Stimulated activated CD8-positive, alpha-beta memory T cell treated with anti-CD3 and anti-CD28 coated beads, Interleukin-7, amount 100 ng/mL, for 1 hour (primary cell): ENCODE measurements at places on chromosomes 2 and 18.

DNA sequence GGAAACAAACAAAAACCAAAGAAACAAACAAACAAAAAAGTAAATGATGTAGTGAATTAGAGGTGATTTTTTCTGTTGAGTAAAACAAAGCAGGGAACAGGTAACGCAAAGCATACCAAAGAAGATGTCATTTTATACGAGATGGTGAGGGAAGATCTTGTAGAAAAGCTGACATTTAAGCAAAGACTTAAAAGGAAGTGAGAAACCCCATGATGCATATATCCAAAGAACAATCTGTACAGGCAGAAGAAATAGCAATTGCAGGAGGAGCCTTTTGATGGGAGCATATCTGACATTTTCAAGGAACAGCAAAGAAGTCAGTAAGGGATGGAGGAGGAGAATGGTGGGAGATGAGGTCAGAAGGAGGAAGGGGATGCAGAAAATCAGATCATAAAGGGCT lies 63.0 kb downstream of the KIDINS220 start:
- no peak for DNase-seq

DNA sequence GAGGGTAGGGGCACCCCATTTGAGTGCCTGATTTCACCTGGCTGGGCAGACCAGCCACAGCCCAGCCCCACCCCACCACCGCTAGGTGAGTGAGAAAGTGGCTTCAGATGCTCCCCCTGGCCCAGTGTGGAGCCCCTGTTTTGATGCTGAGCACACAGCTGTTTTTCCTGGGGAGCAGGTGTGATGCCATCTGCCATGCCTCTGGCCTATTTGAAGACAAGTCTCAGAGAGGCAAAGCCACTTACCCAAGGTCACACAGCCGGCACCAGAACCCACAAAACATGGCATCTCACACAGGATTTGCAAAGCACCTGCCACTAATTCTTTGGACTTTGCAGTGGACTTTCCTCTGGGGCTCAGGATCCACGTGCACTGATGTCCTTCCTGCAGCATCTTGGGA lies 131.3 kb downstream of the INHBB start:
- DNase-seq = no peak

DNA sequence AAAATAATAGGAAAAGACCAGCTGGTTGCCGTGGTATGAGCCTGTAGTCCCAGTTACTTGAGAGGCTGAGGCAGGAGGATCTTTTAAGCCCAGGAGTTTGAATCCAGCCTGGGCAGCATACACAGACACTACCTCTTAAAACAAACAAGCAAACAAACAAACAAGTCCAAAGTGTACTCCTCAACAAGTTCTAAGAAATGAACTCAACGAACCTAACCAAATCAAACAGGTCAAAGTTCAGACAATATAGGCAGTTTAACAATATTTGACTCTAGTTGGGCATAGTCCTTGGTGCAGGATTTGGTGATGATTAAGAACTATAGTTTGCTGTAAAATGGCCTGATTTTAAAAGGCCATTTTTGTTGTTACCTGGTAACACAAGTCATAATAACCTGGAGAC lies 41.9 kb upstream of the RHOB start:
- DNase-seq = no peak

GRCh38 chr18:32048507-32049091 lies 30.0 kb downstream of the RNF125 start:
- DNase-seq = no peak

- no peak for DNase-seq
Observed at GRCh38 chr2:162254236-162254871, 11.1 kb upstream of the FAP start.

DNA sequence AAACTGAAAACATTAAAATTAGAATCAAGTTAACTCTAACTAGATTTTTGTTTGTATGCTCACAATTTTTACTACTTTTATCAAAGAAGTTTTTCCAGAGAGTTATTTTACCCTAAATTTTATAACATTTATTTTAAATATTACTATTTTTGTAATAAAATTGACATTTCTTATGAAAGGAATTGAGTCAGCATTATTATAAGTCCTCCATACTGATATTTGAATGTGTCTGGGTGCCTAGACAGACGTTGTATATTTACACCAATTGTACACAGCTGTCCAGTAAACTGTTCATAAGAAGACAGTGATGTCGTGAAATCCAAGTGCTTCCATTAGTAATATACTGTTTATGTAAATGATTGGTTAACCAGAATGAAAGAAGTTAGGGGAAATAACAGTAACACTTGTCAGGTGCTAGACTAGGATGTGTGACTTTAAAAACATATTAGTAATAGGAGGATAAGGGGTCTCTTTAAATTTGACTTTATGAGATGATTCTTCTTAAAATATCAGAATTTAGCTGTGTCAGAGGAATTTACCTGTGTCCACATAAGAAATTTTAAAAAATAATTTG lies 73.7 kb downstream of the TANK start:
- no peak for DNase-seq

- DNase-seq = no peak
Observed at GRCh38 chr18:55920063-55920462, 332.1 kb upstream of the TCF4 start.

DNA sequence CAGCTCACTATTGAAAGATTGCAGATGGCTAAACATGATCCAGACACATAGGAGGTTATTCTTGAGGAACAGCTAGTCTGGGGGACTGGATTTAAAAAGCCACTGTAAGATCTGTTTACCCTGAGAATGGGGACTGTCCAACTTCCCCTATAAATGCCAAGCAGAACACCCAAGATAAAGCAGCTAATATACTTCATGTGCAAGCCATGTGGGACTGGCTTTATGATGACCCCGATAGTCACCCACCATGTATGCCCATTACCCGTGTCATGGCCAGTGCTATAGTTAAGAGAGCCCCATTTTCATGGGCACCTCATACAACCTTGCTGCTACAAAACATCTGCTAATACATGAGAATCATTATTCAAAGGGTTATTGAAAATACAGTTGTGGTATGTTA lies 16.0 kb downstream of the YPEL5 start:
- no peak for DNase-seq

DNA sequence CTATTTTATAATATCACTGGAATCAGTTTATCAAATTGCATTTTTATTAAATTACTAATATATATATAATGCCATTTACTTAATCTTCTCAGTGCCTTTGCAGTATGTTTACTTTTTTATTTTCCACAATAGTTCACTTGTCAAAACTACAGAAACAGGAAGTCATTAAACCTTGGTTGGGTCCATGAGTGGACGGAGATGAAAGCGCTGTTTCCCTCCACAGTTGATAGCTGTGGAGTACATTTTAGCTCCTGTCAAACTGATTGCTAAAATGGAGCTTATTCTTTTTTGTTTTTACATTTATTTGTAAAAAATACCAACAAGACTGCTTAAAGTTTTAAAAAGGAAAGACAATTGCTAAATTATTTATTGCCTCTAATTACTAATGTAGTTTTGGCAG lies 19.2 kb downstream of the MFF start:
- no peak for DNase-seq

GRCh38 chr2:3051266-3051665 lies 326.4 kb downstream of the EIPR1 start:
- DNase-seq = no peak

- no peak for DNase-seq
Observed at GRCh38 chr18:41391616-41392595, 563.1 kb upstream of the PIK3C3 start.

- DNase-seq = no peak
Observed at GRCh38 chr2:21231985-21232384, 108.2 kb downstream of the TDRD15 start.

GRCh38 chr2:28406276-28407096 lies 13.8 kb downstream of the FOSL2 start:
- peak; percentile 33 for DNase-seq

GRCh38 chr2:200354833-200355751 lies 48.6 kb downstream of the SPATS2L start:
- no peak for DNase-seq

DNA sequence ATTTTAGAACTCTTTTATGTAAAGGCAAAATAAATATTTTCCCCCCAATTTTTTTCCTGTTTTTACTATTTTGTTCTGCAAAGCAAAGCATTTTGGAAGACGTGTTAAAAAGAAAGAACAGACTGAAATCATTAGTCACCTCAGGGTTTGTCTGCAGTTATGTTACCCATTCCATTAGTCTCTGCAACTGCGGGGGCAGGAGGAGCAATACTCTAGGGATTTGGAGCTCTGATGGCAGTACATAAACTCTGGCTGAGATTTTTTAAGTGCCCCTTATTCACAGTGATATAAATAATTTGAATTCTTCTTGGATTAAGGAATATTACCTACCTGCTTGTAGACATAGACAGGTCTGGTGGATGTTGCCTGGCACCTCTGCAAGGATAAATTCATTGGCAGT lies 88.0 kb upstream of the CELF4 start:
- DNase-seq = no peak

DNA sequence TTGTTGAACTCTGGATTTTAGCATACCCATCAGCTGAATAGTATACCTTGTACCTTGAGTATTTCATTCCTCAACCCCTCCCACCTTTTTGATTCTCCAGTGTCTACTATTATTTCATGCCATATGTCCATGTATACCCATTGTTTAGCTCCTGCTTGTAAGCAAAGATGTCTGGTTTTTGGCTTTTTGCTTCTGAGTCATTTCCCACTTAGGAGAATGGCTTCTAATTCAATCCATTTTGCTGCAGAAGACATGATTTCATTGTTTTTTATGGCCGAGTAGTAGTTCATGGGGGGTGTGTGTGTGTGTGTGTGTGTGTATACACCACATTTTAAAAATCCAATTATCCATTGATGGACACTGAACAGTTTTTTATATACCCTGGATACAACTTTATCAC lies 24.3 kb upstream of the MOCOS start:
- no peak for DNase-seq

GRCh38 chr2:143852759-143853158 lies 667.2 kb downstream of the ZEB2 start:
- no peak for DNase-seq

DNA sequence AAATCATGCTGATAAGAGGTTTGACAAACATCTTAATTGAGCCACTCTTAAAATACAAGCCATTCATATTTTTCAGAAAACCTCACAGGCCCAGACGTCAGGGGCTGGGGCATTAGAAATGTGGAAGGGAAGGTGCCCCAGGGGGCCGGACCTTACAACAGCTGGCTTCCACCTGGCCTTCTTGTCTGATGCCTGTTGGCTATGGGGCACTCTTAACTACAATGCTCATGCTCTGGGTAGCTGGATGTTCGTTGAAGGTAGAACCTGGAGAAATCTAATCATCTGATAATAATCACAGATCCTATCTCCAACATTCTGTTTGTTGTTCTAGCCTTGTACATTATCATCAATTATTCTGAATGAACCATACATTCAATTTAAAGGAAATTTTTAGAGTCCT lies 156.9 kb upstream of the SOX11 start:
- no peak for DNase-seq

DNA sequence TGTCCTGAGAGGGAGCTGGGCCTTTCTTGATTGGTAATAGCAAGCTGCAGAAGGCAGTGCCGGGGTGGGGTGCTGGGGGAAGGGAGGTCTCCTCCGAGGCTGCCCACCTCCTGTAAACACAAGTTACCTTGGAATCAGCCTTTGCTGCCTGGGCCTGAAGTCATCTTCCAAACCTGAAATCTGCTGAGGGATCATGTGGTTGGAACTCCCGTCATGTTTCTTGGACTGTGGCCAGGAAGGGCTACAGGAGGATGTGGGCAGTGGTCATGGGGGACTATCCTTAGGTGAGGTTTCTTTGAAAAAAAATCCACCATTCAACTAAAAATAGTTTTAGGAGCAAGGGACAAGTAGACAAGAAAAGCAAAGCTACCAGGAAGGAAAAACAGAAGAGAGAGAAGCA lies 74.2 kb downstream of the CDK15 start:
- no peak for DNase-seq

DNA sequence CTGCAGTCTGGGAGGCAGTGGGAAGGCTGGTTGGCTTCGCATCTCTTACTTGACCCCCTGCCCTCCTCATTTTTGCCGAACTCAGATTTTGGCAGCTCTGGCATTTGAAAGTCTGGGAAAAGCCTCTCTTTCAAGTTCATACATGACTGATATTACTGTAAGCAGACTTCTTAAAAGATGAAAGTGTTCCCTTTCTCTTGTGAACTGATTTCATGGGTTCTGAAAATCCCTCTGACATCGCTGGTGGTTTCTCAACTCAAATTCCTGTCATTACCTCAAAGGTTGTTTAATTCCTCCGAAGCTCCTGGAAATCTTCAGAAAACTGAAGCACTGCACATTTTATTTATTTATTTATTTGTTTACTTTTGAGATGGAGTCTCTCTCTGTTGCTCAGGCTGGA lies 16.9 kb upstream of the SLC38A11 start:
- DNase-seq = no peak
